ENCODE measurements at places on chromosomes 3 and 15.

DNA sequence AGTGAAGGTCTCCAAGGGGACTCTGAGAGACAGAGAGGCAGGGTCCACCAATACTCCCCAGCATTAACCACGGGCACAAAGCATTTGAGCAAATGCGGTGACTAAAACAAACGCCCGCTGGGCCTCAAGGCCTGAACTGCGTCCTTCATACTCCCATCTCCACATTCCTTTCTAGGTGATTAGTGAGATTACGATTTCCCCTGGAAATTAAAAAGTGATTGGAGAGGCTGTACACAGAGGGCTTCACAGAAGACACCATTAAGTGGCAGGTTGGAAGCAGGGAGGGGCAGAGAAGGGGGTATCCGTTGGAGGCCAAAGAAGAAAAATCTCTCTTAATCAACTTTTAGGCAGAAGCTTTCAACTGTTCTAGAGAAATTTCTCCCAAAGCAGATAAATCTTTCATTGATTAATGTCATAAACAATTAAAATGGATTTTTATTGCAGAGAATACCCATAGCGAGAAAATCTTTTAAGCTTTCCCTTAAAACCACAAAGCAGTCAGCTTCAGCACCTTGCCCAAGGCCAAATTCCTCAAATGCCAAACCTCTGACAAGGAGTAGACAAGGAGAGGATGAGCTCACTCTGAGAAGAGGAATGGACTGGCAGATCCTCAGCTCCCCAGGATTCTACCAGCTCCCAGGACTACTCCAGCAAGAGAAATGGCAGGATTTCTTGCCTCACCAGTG is 38.2 kb downstream of the MB21D2 start:
- peak; percentile 97 for DNase-seq

- no peak for DNase-seq
These were observed 63.2 kb upstream of the MAGI1 start for GRCh38 chr3:66101901-66102300.

DNA sequence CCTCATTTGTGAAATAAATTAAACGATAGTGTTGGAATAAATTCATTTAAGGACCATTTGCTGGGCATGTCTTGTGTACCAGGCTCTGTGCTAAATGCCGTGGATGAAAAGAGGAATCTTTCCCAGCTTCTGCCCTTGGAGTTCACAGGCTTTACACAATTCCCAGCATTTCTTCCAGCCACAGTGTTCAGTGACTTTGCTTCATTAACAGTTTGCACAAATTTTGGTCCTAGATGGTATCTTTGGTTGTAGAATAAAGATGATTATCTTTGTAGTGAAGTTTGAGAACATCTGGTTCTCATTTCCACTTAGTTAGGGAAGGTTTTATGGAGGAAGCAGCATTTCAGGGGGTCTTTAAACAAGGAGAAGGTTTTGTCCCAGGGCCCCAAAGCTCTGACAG is 100.1 kb downstream of the LRTM1 start:
- no peak for DNase-seq

DNA sequence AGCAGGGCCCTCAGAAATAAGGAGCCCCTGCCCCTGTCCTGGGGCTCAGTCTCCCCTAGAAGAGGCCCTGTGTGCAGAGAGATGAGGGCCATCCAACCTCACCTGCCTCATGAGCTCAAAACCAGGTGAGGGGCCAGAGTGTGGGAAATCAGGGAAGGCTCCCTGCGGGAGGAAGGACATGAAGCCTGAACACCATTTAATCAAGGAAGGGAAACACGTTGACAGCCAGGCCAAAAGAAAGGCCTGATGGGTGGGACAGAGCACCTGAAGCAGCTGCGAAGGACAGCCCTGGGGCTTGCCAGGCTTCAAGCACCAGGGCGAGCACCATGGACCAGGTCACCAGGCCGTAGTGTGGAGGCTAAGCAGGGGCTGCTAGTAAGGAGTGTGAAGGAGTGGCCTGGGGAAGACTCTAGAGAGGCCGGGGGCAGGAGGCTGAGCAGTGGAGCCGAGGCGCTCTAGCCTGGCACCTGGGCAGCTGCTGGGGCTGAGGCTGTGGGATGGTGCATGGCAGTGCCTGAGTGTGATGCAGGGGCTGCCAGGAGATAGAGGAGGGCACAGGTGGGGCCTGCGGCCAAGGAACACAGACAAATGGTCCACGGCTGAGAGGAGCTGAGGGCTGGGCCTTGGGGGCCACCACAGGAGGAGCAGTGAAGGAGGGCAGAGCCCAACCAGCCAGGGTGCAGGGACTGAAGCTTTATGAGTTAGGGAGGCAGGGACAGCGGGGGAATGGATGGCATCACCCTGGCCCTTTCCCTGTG is 16.1 kb downstream of the ACAA1 start:
- DNase-seq = no peak

DNA sequence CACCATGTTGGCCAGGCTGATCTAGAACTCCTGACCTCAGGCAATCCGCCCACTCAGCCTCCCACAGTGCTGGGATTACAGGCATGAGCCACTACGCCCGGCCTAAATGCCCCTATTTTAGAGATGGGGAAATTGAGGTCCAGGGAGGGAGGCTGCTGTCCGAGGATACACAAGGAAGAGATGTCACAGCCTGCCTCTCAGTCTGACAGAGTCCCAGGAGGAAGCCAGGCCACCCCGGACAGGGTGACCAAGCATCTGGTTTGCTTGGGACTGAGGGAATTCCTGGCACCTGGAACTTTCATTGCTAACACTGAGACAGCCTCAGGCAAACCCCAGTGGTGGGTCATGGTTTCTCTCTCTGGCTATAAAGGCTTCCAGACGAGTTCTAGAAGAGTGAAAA is 30.6 kb upstream of the ADAMTS7 start:
- DNase-seq = no peak

GRCh38 chr3:51580418-51580817 is 41.9 kb downstream of the RAD54L2 start:
- DNase-seq = no peak

GRCh38 chr3:184676927-184677326 is 34.9 kb downstream of the MAGEF1 start:
- no peak for DNase-seq

DNA sequence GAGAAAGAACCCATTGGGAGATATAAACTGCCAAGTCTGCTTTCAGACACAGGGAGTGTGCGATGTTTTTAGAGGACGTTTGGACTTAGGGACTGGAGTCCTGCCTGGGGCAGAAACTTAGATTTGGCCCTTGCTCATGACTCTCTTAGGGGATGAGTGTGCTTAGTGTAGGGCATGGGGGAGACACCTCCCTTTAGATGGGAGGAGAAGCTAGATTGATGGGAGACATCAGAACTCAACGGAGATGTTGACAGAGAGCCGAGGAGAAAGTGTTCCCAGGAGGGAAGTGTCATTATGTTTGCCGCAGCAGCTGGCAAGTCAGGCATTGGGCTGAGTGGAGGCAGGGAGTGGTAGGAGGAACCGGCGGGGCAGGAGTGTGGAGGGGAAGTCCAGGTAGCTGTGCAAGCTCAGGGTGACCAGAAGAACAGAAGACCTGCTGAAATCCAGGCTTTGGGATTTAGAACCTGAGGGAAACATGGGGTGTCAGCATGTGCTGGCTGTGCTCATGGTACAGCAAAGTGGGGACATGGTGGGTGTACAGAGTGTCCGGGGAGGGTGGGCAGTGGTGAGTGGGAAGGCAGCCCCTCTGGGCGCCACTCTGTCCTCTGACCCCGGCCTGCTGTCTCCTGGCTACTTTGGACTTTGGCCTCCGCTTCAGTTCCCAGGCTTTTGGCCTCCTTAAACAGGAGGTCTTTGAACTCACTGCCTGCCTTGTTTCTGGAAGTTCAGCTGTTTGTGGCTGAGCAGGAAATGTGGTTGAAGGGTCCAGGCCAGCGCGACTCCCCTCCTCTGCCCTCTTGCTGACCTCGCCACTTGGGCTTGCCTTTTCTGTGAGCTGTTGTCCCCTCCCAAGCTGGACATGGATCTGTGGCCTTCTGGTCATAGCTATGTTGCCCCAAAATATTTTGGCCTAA is 324.0 kb upstream of the LRRFIP2 start:
- DNase-seq = no peak

DNA sequence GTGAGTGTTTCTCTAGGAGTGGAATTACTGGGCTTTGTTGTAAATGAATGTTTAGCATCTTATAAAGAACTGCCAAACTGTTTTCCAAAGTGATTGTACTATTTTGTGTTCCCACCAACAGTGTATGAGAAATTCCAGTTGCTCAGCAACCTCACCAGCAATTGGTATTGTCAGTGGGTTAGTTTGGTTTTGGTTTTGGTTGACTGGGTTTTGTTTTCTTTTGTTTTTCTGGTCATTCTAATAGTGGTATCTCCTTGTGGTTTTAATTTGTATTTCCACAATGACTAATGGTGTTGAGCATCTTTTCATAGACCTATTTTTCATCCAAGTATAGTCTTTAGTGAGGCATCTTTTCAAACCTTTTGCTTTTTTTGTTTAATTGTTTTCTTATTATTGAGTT is 27.1 kb downstream of the FILIP1L start:
- DNase-seq = no peak

- DNase-seq = no peak
These were observed 47.6 kb downstream of the MBNL1 start for GRCh38 chr3:152316318-152316717.

- DNase-seq = no peak
These were observed 44.5 kb downstream of the LIMD1 start for GRCh38 chr3:45639044-45639392.

DNA sequence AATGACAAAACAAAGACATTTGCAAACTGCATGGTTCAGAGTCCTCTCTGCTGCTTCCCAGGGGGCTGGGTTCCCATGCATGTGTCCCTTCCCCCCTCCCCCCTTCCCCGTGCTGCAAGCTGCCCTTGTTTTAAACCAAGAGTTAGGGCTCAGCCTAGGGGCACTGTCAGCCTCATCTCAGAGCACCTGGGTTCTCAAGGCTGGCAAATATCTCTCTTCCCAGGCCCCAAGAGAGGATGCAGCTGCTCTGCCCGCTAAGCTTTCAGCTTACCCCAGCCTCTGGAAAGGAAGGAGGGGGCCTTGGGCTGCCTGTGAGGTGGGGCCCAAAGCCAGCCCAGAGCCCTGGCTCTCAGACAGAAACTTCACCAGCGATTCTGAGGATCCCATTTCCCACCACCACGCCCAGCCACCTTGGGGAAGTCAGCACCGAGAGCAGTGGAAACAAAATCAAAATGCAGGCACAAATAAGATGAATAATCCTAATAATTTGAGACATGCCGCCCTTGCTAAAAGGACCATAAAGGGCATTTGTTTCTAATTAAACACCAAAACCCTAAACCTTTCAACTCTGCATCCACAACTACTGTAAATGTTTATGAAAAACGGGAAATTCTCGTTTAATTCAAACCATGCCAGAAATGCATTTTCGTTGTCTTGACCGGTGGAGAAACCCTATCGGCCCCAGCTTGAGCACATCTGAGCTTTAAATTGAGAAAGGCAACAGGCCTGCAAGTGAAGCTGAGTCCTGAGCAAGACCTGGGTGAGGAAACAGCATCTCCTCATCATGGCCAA is 67.7 kb upstream of the WNT5A start:
- DNase-seq = peak; percentile 71
